ENCODE measurements at places on chromosomes 1 and 21.

GRCh38 chr1:19776287-19776686 lies 23.4 kb downstream of the TMCO4 start:
- DNase-seq, result no peak

DNA sequence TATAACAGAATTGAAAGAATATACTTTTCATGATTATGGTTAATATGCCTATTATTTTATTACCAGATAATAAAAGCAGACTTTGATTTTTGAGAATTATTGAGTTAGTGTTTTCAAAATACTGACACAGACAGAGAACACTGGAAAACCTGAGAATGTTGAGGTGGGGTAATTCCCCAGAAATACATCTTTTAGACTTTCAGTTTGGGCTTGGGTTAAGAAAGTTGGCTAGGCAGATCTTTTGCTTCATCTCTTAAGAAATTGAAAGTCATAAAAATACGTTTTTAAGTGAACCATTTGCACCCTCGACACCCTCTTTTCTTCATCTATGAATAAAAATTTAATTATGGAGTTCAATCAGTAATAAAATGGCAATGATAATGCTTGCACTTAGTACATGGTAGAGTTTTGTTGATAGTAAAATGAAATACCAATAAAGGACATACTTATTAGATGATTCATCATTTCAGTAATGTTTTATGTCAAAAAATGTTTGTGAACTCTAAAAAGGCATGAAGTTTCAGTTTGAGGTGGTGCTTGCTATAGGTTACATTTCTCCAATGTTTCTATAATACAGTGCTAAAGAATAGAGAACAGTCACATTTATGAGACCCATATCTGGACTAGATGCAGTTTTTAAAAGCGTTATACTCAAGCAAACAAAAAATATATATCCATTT lies 1.9 kb upstream of the SAMSN1 start:
- no peak for DNase-seq

DNA sequence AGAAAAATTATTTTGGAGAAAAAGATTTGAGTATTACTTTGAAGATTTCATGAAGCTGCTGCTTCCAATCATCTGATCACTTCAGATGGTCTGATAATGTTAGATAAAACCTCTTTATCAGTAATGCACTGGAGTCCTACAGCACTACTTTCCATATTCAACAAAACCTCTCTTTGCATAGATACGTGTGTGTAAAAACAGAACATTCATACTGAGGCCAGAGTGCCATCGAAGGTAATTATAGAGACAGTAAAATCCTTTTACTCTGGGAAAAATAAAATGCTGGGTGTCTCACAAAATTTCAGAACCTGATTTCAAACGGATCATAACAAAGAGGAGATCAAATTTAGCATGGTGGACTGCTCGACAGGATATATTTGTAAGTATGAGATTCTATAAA lies at the start of gene RGS13:
TSS of gene RGS13 (plus strand) at position 209 of the 400 bp plus-strand sequence. CDS start 8,188 bp downstream, outside the sequence.
- DNase-seq, result no peak

- DNase-seq, result no peak
Measured at GRCh38 chr1:84480650-84481049, 1.6 kb downstream of the RPF1 start.

- DNase-seq, result no peak
Measured at GRCh38 chr1:147628441-147628840, 41.9 kb downstream of the ACP6 start.

DNA sequence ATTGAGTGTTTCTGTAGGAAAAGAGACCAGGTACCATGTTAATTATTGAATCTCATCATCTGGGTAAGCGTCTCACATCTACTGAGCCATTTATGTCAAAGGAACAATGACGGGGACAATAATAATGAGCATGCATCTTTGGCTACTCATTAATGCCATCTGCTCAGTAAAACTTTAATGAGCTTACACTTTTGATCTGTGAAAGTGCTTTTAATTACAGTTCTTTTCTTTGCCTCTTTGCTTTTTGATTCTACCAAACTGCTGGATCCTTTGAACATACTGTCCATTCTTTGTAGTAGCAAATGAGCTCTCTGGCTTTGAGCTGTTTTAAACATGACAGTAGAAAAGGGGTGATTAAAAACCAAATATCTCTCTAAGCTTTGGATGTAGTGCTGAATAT lies 181.2 kb upstream of the IVNS1ABP start:
- no peak for DNase-seq

- DNase-seq, result peak; percentile 58
Measured at GRCh38 chr1:81126989-81127581, 673.6 kb upstream of the ADGRL2 start.

DNA sequence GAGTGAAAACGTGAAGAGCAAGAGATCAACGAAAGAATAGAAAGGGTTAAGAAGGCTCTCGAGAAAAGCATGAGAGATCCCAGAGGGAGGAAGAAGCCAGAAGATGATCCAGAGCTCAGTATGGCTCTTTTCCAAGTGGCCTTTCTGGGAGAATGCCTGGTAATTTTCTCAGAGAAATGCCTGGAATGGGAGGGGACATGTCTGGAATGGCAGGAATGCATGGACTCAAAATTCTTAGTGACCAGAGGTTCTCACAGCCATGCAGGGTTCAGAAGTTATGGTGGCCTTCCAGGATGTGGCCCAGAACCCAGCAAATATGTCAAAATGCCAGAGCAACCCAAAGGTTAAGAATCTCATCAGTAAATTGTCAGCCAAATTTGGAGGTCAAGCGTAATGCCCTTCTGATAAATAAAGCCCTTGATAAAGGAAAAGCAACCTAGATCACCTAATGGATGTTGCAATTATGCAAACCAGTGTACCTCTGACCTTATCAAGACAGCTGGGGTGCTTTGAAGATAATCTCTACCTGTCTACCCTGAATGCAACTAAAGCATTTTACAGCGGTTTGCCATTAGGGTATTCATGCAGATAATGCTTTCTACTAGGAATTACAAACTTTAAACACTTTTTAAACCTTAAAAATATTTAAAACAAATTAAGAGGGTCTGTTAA lies 53.1 kb downstream of the NBPF6 start:
- no peak for DNase-seq

DNA sequence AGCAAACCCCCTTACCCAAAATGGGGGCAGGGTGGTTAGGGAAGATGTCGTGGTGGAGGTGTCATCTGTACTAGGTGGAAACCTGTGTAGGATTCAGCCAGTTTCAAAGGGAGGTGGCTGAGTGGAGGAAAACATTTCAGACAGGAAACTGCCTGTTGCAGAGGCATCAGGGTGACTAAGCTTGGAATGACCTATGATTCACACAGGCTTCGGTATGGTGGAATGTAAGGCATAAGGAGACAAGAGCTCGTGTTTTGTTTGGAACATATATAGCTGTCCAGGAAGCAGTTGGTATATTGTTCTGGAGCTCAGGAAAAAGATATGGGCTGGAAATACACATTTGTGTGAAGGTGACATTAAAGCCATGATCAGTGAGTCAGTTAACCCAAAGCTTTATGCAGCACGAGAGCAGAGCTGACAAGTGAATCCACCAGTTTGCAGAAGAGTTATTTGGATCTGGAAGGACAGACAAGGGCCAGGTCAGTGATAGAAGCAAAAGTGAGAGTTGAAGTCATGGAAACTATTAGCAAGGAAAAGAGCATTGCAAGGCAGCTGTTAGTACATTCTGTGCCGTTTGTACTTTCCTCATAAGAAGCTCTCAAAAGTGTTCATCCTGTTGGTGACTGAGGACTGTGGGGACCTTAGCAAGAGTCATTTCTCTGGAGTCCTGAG lies 12.2 kb downstream of the UTP25 start:
- no peak for DNase-seq

DNA sequence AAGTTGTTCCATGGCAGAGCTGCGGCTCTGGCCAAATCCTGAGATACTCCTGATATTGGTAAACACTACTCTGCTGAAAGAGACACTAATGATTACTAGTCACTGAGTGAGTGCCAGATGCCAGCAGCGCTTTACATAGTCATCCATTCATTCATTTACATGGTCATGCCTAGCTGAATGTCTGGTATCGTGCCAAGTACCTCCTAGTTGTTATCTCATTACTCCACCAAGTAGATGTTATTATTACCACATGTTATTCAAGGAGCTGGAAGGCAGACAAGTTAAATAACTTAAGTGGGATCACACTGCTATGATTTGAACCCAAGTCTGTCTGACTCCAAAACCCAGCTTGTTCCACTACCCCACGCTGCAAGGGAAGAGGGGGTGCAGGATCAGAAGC lies 4.7 kb downstream of the OLFML2B start:
- no peak for DNase-seq

DNA sequence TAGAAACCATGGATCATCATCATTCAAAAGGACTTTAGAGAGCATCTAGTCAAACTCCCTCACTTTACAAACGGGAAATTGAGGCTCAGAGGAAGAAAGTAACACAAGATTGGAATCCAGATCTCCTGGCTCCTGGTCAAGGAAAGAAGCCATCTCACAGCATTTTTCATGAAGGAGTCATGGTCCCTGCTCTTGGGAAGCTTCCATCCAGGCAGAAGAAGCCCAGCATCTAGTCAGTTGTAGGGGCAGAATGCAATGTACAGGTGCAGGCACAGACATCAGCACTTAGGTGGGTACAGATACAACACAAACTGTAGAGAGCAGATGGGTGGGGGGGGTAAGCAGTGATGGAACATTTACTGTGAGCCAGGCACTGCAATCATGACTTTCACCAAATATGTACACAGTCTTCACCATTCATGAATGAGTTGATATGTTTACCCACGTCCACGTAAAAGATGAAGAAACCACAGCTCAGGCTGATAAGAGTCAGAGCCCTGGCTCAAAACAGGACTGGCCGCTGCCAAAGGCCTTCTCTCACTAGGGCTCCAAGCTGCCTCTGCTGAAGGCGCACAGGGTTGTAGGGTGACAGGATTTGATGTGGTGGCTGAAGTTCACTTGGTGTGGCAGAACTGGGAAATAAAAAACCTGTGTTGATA lies 44.0 kb downstream of the OPTC start:
- DNase-seq, result no peak

DNA sequence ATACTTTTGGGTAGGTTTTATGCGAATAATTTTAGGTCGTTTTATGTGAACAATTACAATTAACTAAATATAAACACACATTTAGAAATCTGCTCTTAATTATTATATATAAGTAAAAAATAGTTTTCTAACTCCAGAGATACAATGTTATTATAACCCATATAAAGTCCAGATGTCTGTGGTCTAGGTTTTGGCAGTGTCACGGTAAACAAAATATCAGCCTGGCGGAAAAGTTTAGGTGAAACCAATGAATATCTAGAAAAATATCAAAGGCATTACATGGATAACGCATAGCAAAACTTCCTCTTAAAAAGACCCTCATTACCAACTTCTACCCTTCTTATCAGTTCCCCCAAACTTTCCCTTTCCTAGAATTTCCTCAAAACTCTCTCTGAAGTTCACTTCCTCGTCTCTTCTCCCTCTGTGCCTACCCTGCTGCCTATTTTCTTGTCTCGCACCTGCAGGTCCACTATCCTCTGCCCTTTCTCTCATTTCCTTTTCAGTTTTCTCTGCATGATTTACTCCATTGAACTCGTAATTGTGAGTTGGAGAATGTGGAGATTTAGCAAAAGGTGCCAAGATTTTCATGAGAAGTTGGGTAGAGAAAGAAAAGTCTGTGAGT lies 21.8 kb downstream of the VTCN1 start:
- no peak for DNase-seq

GRCh38 chr1:159239551-159240220 lies 35.0 kb downstream of the ACKR1 start:
- DNase-seq, result no peak

DNA sequence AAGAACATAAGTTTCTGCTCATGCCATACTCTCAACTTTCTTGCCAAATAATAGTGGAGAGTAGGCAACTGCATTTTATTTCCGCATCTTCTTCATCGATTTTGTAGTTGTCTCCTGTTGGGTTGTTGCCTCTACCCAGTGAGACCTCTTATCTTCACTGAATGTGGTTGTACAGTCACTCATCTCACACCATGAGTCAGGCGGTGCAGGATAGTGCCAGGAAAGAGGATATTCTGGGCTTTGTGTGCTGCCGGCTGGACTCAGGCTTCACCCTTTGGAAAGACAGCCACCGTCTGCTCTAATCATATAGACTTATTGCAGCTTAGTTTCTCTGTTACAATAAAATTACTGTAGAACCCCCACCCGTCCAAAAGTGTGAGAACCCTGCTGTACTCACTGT lies 154.3 kb upstream of the USP24 start:
- DNase-seq, result no peak

DNA sequence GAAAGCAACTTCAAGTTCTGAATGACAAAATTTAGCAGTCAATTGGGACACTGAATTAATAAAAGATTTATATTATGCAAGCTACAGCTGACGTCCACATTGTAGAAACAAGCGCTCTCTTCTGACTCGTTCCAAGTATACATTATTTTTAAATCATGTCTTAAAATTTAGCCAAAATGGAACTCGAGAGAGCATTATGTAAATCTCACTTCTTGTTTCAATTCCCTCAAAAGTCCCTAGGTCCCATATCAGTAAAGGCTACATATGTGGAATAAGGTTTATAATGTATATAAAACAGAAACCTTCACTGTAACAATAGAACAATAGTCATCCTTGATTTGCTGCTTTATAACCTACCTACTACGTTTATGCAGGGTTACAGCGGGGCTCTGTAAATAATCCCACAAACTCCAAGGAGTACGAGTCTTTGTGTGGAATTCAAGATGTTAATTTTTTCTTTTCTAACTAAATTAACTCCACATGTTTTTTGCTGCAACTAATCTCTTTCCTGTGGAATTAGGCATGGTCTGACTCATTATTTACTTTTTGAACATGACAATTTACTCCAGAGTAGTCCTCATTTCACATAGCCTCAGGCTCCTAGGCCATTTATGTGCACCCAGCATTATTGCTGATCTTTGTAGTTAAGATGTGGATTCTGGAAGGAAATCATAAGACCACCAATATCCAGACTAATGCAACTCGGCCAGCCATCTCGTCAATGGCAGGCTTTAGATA lies 785.1 kb downstream of the LTN1 start:
- no peak for DNase-seq

DNA sequence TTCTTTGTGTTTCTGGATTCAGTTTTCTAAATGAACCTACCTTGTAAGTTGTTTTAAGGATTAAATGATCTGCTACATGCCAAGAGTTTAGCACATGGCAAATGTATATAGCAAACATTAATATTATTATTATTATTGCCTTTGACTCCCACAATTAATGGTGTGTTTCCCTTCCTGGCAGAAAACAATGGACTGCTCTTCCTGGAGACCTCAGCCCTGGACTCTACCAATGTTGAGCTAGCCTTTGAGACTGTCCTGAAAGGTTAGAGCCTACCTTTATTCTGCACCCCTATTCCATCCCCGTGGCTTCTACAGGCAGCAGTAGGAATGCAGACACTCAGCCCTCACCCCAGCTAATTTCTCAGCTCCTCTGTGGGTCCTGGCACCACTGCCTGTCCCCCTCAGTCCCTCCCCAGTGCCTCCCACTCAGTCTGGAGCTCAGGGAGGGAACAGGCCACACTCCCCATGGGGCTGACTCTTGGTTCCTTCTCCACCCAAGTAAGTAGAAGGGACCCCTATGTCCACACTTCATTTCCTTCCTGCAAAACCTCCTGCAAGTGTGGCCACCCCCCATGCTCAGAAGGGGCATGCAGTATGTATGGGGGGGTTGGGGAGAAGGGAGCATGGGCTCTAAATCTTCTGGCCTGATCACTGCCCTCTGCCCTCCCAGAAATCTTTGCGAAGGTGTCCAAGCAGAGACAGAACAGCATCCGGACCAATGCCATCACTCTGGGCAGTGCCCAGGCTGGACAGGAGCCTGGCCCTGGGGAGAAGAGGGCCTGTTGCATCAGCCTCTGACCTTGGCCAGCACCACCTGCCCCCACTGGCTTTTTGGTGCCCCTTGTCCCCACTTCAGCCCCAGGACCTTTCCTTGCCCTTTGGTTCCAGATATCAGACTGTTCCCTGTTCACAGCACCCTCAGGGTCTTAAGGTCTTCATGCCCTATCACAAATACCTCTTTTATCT lies 8.8 kb downstream of the RAB25 start:
- DNase-seq, result no peak
